ENCODE measurements at places on chromosomes 1 and 21.
A peak's percentile ranks its signal among the peaks of the same experiment; 100 is the strongest.

- no peak for DNase-seq
Measured at GRCh38 chr1:19260211-19261138, 8.9 kb downstream of the MRTO4 start.

- DNase-seq, result peak; percentile 76
Measured at GRCh38 chr1:20430355-20431175, 55.4 kb downstream of the CAMK2N1 start.

GRCh38 chr1:203840208-203840808 lies 21.1 kb upstream of the SNRPE start:
- DNase-seq, result no peak

DNA sequence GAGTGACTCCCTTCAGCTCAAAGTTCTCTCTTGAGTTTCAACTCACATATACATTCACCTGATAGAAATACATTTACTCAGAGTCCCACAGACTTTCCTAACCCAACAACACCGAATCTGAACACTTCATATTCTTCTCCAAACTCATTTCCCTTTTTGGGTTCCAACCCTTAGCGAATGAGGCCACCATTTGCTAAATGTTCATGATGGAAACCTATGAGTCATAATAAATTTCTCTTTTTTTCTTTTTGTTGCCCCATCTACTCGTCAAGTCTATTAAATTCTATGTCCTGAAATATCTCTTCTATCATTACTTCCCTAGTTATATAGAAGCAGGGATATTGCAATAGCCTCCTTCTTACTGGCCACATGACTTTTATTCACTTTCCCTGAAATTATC lies 100.1 kb downstream of the HLX start:
- DNase-seq, result no peak

- no peak for DNase-seq
Measured at GRCh38 chr1:30262158-30262557, 461.2 kb downstream of the MATN1 start.

DNA sequence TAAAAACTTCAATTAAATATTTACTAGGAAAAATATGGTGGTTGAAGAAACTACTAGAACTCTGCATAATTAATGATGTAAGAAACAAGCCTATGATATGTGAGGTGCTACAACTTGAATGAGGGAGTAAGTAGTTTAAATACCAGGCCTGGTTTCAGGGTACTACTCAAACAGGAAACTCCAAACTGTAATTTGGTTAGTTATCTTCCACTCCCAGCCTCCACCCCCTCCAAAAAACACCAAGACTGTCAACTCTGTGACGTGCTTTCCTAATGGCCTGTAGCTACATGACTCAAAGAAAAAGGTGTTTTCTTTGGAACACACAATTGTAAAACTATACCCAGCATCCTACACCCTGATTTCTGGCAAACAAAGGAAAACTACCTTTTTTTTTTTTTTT lies 55.9 kb upstream of the RCC1 start:
- no peak for DNase-seq

GRCh38 chr21:43884861-43885417 lies 19.9 kb downstream of the AGPAT3 start:
- peak; percentile 56 for DNase-seq

DNA sequence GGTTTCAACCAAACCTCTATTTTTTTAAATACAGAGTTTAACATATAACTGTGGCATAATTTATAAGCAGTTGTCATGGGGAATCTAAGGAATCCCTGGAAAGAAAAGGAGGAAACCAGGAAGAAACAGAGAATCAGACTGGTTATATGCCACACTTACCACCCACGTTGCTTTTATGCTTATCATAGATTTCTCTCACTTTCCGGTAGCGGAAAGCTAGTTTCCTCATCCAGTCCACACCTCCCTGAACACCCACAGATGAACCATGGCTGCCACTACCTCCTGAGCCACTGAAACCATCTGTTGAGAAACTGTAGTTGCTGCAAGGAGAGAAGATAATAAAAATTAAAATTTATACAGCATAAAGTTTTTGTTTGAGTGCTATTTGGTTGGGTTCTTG lies 33.5 kb downstream of the XKR8 start:
- DNase-seq, result peak; percentile 67

DNA sequence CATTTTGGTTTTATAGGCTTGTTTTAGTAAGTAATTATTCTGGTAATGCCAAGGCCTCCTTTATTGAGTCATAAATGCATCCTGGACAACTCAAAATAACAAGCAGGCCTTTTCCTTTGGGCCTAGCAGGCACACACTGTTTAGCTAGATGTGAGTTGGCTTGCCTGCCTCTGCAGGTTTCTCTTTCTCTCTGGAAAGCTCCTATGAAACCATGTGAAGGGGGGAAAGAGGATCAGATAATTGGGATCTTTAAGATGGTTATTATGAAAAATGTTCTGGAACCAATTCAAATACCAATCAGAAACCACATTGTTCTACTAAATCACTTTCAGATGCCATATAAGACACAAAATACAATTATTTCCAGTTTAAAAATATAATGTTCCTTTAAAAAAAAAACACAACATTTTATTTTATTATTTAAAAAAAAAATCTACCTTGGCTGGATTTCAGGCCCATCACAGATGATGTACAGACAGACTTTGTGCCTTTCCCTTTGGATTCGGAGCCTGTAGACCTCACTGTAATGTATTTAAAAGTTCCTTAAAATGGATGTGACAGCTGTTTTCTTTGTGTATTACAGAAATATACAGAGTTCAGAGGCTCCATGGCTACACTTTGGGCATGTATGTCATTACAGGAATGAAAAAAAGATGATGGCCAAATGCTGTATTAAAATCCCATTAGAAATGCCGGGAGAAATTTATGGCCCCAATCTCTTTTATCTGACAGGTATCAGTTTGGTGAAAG lies 80.2 kb downstream of the NTMT2 start:
- no peak for DNase-seq

- DNase-seq, result no peak
Measured at GRCh38 chr21:38561205-38561604, 62.9 kb upstream of the ERG start.

DNA sequence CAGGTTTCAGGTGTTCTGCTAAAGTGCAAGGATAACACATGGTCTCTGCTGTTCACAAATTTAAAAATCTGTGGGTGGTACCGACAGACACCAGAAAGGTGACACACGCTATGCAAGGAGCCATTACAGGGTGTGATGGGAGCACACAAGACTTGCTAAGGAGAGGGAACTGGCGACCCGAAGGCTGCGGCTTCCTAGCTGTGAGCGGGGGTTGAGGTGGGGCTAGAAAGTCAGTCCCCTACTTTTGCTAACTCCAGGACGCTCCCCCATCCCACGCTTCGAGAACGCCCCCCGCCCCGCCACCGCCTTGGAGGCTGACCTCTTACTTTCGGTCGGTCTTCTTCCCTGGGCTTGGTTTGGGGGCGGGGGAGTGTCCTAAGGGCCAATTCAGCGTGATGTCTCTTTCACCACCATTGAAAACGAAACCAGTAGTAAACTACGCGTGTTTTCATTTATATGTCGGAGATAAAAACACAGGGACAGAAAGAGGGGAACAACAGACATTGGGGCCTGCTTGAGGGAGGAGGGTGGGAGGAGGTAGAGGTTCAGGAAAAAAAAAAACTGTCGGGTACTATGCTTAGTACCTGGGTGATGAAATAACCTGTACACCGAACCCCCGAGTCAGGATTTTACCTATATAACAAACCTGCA lies 1.1 kb downstream of the CKS1B start:
- peak; percentile 87 for DNase-seq

- DNase-seq, result no peak
Measured at GRCh38 chr1:19409477-19410341, 75.6 kb downstream of the CAPZB start.

DNA sequence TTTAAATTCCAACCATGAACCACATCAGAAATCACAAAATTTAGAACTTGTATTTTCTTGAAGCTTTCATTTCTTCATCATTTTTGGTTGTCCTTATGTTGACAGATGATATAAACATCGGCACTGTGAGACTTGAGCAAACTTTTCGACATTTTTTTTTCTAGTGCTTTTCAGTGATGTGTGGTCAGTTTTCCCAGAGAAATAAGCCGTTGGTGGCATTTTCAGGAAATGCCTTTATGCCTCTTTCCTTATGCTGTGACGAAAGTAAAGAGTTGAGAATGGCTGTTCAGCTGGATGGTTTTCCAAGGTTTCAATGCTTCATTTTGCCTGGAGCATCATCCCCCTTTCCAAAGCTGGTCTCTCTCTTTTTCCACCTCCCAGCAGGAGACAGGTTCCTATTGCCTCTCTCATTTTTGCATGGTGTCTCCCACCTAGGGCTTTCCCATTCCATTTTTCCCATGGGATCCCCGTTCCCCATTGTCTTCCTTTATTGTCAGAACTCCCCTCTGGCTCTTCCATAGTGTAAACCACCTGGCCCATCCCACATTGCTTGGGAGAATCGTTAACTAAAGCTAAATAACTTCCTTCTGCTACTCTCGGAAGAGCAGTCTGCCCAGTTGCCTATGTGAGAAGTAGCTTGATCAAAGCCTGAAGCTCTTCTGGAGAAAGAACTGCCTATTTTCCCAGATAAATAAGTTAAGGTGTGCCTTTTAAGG lies 61.4 kb upstream of the DYNLT5 start:
- no peak for DNase-seq

DNA sequence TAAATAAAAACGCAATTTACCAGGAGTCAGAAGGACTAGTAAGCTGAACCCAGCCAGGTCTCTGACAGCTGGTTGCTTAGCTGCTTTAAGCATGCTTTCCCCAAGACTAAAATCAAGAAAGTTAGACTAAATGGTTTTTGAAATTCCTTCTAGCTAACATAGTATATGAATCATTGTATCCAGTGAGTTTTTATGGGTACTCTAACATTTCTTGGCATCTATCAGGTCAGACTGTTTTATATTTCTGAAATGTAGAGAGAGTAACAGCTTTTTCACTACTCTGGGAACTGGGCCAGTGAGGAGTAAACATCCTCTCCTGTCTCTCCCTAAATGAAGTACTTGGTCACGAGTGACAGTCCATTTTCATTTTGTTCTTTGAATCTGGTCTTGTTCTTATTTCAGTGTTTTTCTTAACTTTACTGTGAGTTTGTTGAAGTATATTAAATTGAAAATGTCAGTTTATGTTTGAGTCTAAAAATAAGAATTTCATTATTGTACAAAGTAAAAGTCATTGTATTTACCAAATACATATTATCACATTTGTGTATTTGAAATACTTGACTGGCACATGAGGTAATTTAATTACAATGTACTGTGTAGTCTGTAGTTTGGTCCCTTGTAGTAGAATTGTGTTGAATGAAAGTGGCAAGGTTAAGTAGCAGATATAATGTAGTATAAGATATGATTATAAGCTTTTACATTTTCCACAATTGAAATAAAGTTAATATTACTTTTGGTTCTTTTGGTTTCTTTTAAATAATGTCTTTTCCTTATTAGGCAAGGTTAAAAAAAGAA lies 47.6 kb downstream of the PKN2 start:
- DNase-seq, result no peak

- DNase-seq, result no peak
Measured at GRCh38 chr1:173478094-173478674, 1.0 kb downstream of the PRDX6 start.

GRCh38 chr1:32981003-32981901 lies 16.6 kb upstream of the RNF19B start:
- DNase-seq, result peak; percentile 85

- DNase-seq, result no peak
Measured at GRCh38 chr21:28991861-28992525, 684 bp downstream of the LTN1 start.

- DNase-seq, result no peak
Measured at GRCh38 chr1:186283374-186283773, 91.7 kb downstream of the TPR start.

DNA sequence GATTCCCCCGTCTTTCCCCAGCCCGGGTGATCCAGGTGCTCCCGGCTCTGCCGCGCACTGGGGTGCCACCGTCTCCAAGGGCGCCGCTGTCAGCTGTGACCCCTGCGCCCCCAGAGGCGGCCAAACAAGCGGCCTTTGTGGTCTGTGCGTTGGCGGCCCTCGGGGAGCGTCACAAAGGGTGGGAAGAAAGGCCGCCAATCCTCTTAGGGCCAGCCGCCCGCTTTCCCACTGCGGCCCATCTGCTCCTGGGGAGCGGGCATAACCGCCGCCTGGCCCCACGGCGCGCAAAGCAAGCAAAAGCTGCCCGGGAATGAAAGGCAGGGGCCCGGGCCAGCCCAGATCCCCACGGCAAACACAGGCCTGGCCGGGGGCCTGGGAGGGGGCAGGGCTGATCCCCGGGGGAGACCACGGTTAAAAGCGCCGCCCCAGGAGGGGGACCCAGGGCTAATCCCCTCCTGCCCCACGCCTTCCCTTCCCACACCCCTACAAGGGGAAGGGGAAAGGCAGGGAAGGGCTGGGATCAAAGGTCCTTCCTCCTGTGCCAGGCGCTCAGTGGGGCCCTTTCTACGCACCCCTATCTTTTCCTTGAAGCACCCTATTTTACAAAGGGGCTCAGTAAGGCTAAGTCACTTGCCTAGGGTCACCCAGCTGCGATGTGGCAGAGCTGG lies 24.0 kb downstream of the C1QB start:
- DNase-seq, result no peak

DNA sequence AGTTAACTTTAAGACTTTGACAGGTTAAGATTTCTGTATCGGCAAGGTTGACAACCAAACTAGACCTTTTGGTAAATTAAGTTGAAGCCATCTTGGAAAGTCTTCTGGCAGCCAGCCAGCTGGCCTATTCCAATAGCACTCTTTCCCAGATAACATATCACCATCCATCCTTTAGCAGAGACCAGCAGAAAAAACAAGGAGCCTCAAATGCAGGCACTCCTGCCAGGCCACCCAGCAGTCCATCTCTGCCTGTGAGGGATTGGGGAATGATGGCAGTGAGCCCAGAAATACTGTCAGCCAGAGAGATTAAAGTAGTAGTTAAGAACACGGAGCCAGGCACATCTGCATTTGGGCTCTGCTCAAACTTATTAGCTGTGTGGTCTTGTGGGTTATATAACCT lies 19.4 kb downstream of the ZBTB40 start:
- no peak for DNase-seq

DNA sequence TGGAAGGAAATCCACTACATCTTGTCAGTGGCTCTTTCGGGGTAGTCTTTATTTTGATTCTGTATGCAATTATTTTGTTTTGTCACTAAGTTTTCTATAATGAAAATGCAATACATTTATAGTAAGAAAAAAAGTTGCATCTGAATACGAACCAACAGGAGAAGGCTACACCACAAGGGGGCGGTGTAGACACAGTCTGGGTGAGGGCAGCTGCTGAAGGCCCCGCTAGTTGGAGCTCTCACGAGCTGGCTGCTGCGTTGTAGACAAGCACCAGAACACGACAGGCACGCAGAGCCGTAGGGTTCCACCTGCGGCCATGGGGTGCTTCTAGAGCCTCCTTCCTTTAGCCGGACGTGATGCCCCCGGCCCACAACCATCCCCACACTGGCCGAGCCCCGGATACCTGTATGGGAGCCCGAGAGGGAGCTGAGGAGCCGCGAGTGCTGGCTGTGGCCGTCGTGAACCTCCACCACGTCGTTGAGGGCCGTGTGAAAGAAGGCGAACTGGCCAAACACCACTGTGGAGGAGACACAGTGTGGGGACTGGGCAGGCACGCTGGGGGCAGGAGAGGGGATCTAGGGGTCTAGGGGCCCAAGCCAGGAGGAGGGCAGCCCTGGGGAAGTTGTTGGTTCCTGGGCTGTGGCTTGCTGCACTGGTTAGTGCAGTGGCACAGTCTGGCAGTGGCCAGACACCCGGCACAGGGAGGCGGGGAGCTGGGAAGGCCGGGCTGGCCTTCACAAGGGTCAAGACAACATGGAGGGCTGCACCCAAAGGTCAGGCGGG lies 160.8 kb downstream of the ZSCAN20 start:
- peak; percentile 93 for DNase-seq

All from activated effector memory CD4-positive, alpha-beta T cell treated with anti-CD3 and anti-CD28 coated beads, Interleukin-2, amount 50 U/mL, for 16 hours (primary cell).